ENCODE measurements at places on chromosomes 3 and 15. TPM values are rescaled to one million over a fixed set of nuclear protein-coding genes. Genes with fewer than 3 reads are reported as not detected.

DNA sequence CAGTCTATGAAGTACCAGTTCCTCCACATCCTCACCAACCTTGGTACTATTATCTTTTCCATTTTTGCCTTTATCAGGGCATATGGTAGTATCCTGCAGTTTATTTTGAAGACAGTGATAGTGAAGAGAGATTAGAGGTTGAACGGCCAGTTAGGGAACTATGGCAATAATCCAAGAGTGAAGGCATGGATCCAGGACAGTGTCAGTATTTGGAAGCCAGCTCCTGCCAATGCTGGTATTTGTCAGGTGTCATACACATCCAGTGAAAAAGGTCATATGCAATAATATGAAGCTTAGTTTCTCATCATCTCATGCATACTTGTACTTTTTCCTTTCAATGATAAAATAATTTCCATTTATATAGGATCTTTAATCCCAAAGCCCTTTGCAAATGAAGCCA, 56.8 kb upstream of the KCNMB2 start:
- no peaks in the 10 kb centered on the region for H3K4me1 ChIP-seq
- no peaks in the 10 kb centered on the region for H3K36me3 ChIP-seq
- H3K4me3 ChIP-seq, result no peak overlapping the region
- no peak for DNase-seq
- no peaks in the 10 kb centered on the region for H3K27me3 ChIP-seq

DNA sequence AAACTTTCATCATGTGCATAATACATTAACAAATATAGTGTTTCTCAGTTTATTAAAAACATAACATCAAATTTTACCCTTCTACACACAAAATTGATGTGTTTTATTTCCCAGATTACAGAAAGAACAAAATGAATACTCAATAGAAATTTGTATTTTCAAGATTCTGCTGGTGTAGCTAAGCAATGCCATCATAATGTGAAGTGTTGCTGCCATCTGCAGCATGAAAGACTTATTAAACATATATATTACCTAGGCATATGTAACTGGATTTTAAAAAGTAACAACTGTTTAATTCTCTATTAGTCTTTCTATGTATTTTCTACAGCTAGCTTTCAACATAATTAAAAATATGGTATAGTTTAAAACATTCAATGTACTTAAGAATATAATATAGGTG, 27.5 kb downstream of the PLSCR5 start:
- DNase-seq, result peak; percentile 45
- H3K27me3 ChIP-seq, result no peaks in the 10 kb centered on the region
- H3K4me1 ChIP-seq, result no peaks in the 10 kb centered on the region

- H3K4me1 ChIP-seq, result no peaks in the 10 kb centered on the region
- no peak for DNase-seq
- H3K36me3 ChIP-seq, result no peaks in the 10 kb centered on the region
- no peak overlapping the region for H3K27ac ChIP-seq
- no peaks in the 10 kb centered on the region for H3K27me3 ChIP-seq
Measured at GRCh38 chr15:87369269-87369668, 887.3 kb downstream of the NTRK3 start.

DNA sequence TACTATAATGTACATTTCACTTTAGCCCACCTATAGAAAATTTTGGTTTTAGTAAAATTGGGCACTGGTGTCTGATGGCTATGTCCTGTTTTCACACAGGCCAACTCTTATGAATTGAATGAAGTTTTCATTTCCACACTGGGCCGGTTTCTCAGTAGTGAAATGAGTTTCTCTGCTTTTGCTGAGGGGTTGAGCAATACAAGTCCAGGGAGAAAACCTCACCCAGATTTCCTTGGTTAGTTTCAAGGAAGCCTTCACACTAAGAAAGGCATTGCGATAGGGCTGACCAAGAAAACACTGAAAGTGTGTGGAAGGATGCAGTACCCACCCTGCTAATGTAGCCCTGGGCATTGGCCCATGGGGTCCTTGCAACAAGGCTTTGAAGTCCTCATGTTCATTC, 331.5 kb upstream of the CFAP20DC start:
- H3K4me3 ChIP-seq, result no peak overlapping the region
- no peaks in the 10 kb centered on the region for H3K4me1 ChIP-seq
- no peak overlapping the region for H3K27ac ChIP-seq

The IQCF5 gene
- total RNA-seq, result not detected

The ZKSCAN7 gene
- 7.2 TPM for total RNA-seq

- no peaks in the 10 kb centered on the region for H3K27me3 ChIP-seq
- no peaks in the 10 kb centered on the region for H3K4me1 ChIP-seq
- no peaks in the 10 kb centered on the region for H3K36me3 ChIP-seq
- no peak overlapping the region for H3K4me3 ChIP-seq
Measured at GRCh38 chr15:27324886-27325615, 354.1 kb downstream of the GABRG3 start.

DNA sequence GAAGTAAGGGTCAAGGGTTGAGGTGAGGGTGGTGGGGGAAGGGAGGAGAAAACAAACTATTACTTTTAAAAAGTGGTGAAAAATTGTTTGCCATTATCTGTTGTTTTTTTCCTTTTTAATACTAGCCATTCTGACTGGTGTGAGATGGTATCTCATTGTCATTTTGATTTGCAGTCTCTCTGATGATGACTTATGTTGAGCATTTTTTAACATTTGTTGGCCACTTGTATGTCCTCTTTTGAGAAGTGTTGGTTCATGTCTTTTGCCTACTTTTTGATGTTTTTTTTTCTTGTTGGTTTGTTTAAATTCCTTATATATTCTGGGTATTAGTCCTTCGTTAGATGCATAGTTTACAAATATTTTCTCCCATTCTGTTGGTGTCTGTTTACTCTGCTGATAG, 185.9 kb upstream of the ANKRD28 start:
- no peaks in the 10 kb centered on the region for H3K36me3 ChIP-seq
- H3K27ac ChIP-seq, result no peak overlapping the region
- H3K27me3 ChIP-seq, result no peaks in the 10 kb centered on the region
- H3K4me3 ChIP-seq, result no peak overlapping the region
- DNase-seq, result no peak

DNA sequence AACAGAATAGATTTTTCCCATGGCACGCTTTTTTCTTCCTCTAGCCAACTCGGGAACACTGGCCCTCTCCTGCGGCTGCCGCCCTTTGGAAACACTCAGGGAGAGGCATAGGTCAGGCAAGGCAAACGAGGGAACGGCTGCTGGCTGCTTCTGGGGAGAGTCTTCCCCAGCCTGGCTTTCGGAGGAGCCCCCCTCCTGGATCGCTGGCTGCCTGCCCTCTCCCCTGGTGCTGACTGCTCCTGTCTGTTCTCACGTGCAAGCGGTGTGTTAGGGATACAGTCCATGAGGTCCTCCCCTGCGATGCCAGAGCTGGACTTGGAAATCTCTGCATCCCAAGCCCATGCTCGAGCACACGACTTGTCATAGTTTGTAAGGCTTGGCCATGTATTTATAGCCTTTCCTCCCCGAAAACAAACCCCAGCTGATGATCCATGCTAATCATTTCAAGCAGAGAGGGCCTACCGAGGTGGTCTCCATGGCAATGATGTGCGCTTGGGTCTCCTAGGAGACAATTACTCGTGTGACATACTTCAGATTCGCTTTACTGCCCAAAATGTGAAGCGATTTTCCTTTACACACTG, 315.6 kb upstream of the ATP10A start:
- no peaks in the 10 kb centered on the region for H3K36me3 ChIP-seq
- no peaks in the 10 kb centered on the region for H3K27me3 ChIP-seq
- no peak for DNase-seq
- H3K4me1 ChIP-seq, result no peaks in the 10 kb centered on the region

All from uterus (tissue), 4 donors.